ENCODE measurements at places on chromosomes 12 and 14.

DNA sequence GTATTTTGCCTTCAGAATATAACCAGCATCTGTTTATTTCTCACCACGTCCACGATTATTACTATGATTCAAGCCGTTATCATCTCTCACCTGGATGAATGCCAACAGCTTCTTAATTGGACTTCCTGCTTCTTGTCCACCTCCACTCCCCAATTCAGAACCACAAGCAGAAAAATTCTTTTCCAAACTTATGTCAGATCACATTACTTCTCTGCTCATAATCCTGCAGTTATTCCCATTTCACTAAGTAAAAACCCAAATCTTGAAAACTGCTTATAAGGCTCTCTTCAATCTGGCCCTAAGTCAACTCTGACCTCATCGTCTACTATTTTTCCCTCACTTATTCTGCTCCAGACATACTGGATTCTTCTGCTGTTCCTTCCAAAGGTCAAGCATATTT, 2.0 kb downstream of the CRY1 start:
- DNase-seq = no peak

DNA sequence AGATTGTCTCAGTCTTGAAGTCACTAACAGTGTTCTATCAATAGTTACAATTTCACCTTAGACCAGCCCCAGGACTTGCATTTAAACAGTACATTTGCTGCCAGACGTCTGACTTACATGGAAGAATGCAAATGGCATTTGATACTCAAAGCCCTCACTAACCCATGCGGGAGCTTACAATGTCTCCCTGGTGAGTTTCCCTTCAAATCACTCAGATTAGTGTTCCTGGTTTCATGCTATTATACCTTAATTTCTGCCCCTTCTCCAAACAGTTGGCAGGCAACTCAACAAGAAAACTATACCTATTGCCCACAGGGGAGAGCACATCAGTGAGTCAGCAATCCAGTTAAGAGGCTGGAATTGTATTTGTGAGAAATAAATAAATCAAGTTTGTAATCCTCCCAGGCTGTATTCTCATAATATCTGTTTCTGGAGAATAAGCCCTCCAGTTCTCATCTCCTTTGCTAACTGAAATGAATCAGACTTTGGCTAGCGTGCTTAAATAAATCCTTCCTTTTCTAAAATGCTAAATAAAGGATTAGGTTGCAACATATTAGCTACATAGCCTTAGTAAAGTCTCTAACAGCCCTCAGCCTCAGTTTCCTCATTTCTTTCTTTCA, 23.7 kb downstream of the GSTZ1 start:
- DNase-seq = no peak

GRCh38 chr12:12757121-12757520, 28.3 kb upstream of the APOLD1 start:
- no peak for DNase-seq

DNA sequence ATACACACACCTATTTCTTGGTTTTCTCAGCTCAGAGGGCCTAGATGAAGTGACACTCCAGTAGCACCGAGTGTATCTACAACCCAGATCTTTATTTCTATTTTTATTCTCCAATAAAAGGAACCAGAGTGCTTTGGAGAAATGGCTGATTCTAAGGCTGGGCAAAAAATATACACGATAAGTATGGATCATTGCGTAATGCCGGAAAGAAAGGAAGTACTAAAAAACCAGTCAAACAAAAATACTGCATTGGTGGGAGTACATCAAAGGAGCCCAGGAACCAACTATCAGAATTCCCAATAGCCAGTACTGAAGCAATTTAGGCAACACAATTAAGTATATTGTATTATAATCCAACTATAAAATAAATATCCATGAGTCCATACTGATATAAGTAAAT, 400.9 kb upstream of the CCDC196 start:
- no peak for DNase-seq

DNA sequence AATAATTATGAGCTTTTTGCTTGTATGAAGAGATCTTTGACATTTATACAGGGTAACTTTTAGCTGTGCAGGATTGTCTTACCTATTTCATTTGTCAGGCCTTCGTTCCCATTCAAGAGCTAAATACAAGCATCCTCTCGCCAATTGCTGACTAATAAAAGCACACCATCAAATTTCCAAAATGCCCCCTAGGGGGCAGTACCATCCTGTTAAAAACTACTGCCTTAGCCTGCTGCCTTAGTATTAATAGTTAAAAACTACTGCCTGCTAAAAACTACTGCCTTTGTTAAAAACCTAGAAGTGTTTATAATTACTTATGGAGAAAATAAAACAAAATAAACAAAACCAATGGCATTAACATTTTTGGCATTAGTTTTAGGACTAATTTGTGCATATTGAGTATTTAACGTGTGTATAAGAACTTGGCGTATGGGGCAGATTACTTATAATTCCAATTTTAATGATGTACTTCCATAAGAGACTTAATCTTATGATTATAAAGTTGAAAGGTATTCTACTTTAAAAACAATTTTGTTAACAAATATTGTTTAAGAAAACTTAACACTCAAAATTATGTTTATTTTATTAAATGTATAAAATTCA, 3.0 kb upstream of the IFI27L2 start:
- peak; percentile 59 for DNase-seq

- no peak for DNase-seq
Measured at GRCh38 chr14:84202486-84202885, 1327.5 kb upstream of the FLRT2 start.

- DNase-seq = no peak
Measured at GRCh38 chr12:101018540-101018939, 191.5 kb downstream of the SLC5A8 start.

- no peak for DNase-seq
Measured at GRCh38 chr12:128949086-128949485, 95.8 kb downstream of the GLT1D1 start.

DNA sequence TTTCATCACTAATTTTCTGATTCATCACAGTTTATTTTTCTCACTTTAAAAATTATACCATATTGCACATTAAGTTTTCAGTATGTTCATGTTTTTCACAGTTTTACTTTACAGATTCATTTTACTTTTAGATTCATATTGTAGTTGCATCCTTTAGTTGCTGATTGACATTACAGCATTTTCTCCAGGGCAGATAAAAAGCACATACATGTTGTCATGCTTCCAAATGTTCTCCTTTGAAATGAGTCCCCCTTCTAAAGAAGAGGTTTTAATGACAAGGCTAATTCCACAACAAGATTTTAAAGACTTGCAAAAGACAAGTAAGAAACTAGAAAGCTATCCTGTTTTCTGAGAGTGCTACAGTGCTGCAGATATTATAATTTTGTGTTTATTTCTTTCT, 72.1 kb upstream of the RASSF8 start:
- DNase-seq = no peak

DNA sequence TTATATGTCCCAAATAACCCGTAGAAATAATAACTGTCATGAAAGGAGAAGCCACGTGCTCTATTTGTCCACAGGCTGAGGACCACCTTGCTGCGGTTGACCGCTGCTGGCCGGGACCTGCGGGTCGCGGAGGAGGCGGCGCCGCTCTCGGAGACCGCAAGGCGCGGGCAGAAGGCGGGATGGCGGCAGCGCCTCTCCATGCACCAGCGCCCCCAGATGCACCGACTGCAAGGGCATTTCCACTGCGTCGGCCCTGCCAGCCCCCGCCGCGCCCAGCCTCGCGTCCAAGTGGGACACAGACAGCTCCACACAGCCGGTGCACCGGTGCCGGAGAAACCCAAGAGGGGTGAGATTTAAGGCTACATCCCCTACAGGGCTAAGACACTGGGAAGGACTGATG, 21.0 kb downstream of the RPGRIP1 start:
- DNase-seq = peak; percentile 43

GRCh38 chr12:25388183-25388582, 137.5 kb upstream of the KRAS start:
- no peak for DNase-seq

GRCh38 chr14:104420990-104421389, 158.6 kb upstream of the C14orf180 start:
- no peak for DNase-seq

DNA sequence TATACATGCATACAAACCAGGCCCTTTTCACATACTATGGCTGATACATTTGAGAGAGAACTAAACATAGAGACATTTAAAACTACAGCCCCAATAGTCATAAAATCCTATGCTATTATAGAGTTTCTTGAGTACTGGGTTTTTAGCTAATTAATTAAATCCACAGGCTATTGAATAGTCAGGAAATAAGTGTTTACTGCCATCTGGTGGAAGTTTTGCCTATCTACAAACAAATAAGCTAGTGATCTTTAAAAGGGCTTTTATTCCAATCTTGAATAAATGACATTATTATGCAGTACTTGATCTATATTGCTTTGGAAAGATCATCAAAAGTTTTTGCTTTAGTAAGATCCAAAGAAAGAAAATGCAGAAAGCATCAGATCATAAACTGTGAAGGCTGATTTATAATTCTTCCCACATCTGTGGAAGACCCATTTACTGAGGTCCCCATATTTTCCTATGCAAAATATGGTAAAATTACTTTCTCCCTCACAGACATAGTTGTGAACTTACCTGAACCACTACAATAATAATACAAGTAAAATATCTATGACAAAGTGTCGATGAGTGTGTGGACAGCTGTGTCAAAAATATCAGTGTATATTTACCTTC, 131.3 kb downstream of the ITPR2 start:
- DNase-seq = peak; percentile 64

GRCh38 chr14:70563869-70564268, 29.1 kb upstream of the ADAM20 start:
- no peak for DNase-seq

GRCh38 chr14:95463171-95463901, 53.1 kb downstream of the SYNE3 start:
- DNase-seq = peak; percentile 84

Measured in NCI-H510A treated with DMSO at 0.1 percent for 48 hours (cell line).